Naive thymus-derived CD8-positive, alpha-beta T cell (primary cell): ENCODE measurements at places on chromosomes 4 and X.

- no peak for DNase-seq
Measured at GRCh38 chr4:67109276-67109675, 436.0 kb downstream of the CENPC start.

- DNase-seq = no peak
Measured at GRCh38 chrX:25344161-25344936, 328.6 kb upstream of the ARX start.

GRCh38 chr4:47410271-47410670, 53.2 kb downstream of the COMMD8 start:
- no peak for DNase-seq

DNA sequence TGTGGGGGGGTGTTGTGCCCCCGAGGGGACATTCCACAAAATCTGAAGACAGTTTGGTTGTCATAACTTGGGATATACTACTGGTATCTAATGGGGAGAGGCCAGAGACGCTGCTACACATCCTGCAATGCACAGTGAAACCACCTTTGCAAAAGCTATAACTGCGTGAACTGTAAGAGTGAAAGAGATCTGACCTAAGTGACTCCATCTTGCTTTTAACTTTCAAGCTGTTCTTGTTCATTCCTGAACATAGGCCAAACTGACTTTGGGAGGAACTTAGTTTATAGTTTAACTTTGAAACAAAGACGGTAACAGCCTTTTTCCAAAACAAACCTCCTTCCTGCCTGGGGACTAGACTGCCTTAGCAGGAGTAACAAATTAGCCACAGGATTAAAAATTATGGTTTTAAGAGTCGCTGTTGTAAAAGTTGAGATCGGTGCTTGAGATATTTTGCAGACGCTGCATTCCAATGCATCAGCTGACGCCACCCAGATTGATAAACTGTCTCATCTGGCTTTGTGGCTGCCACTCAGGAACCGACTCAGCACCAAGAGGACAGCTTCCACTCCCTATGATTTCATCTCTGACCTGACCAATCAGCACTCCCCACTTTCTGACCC, 70.9 kb downstream of the ATXN3L start:
- DNase-seq = no peak

DNA sequence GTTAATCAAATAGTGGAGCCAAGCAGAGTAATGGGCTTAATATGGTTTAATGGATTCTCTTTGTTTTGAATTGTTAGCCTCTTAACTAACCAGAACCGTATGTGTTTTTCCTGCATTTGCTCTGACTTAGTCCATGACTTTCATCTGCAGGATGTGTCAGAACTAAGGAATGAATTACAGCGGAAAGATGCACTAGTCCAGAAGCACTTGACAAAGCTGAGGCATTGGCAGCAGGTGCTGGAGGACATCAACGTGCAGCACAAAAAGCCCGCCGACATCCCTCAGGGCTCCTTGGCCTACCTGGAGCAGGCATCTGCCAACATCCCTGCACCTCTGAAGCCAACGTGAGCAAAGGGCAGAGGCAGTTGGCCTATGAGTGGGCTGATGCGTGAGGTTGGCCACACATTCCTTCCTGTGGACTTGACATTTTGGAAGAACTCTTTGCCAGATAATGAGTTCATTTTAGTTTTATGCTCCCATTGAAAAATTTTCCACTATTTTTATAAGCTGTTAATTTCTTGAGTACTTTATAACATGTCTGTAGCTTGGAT, 9.1 kb downstream of the MED28 start:
- no peak for DNase-seq

DNA sequence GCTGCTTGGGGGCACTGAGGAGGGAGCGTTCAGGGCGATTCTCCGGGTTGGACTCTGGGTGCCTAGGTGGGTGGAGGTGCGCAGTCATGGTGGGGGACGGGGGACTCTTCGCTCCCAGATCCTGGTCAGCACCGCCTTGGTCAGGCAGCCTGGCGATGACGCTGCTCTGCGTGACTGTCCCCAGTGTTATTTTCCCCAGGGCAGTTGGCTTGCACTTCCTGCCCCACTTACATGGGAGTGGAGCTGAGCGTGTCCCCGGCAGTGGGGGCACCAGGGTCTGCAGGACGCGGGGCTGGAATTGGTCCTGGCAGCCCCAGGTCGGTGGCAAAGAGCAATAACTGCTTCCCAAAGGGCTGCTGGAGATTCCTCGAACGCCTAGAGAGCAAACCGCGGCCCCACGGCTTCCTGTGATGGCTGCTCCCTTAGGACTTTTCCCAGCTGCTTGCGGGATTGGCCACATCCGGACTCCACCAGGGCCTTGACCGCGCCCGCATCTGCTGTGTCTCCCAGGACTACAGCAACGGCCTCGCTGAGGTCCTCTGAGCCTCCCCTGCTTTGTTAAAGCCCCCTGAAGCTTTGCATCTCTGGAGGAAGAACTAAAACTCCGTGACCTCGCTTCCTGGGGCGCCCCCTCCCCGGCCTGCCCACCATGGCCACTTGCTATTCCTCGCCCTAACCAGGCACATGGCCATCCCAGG, 35.3 kb upstream of the GPR78 start:
- DNase-seq = no peak

GRCh38 chr4:176794151-176794550, 1.4 kb upstream of the VEGFC start:
- no peak for DNase-seq

GRCh38 chr4:144967161-144967560, 130.8 kb downstream of the ANAPC10 start:
- no peak for DNase-seq

- no peak for DNase-seq
Measured at GRCh38 chr4:83257811-83258210, 26.8 kb downstream of the COQ2 start.

DNA sequence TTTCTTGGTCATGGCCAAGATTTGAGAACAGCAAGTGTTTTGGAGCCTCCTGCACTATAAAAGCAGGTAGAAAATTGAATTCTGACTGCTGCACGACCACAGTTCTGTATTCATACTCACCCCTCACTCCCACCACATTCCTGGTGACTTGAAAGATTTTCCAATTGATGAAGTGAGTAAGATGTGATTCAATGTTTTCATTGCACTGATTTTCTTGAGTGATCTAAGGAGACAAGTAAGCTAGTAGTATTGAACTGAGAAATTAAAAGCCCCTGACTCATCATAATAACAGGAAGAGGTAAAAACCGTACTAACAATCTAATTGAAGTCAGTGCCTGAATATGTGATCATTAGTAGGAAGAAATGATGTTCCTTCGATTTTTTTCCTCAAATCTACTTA, 6.1 kb upstream of the SEC24D start:
- DNase-seq = no peak

- DNase-seq = no peak
Measured at GRCh38 chr4:2462992-2463762, 5.7 kb upstream of the RNF4 start.

DNA sequence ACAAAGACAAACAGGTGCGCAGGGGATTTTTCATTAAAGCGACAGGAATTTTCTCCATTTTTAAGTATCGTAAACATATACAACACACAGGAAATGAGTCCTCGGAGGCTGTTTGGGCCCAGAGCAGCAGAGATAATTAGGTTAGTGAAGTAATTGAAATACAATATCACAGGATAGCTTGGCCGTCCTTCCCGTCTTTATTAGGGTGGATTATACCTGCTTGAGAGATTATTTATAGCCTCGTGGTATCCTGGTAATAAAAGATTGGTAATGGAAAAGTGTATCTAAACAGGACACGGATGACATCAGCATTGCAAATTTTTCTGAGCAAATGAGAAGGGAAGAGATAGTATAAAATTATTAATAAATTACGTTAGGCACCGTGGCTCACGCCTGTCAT, 68.2 kb downstream of the CRLF2 start:
- DNase-seq = no peak

GRCh38 chr4:89878611-89879010, 16.0 kb upstream of the MMRN1 start:
- no peak for DNase-seq

DNA sequence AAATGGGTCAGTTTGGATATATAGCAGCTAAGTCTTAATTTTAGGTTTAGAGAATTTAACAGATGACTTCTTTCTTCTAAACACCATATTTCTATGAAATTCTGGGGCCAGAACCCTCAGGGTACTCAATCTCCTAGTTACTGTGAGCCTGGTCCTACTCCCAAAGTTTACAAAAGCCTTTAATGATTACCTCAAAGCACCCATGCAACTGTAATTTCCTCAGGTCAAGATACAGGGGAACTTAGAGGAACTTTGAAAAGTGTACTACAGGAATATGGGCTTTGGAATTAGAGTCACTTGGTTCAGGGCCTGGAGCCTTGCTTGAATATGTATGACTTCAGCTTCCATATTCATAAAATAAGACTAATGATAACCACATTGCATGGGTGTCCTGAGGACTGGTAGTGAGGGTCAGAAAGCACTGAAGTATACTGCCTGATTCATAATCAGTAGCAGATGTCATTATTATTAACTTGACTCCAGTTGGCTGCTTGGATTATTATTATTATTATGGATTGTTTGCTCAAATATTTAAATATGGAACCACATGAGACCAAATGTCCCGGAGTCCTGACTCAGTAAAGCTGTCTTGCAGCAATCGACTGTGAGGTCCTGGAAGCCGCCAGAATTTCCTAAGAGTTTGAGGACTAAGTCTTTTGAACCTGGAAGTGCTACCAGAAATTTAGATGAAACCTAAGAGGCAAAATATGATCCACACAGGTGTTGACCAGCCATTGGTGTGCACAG, 2.0 kb upstream of the ADH7 start:
- no peak for DNase-seq

GRCh38 chr4:98555798-98556445, 102.5 kb downstream of the TSPAN5 start:
- no peak for DNase-seq

DNA sequence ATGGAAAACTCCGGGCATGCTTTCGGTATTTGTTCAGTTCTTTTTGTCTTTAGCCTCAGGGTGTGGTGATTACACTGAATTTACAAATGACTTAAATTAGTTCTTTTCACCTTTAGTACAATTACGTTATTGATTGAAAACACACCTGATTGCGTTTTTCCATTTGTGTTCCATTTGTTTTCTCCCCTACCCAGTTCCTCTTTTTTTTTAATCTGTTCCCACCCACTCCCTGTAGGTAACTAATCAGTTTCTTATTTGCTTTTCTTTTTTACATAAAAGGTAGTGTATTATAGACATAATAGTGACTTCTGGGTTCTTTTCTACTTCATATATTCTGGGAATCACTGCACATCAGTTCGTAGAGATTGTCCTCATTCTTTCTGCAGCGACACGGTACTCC, 53.4 kb downstream of the TNIP2 start:
- DNase-seq = no peak

GRCh38 chrX:112784692-112785091, 55.9 kb downstream of the AMOT start:
- DNase-seq = no peak
